Fibroblast of upper back skin (primary cell): ENCODE measurements at places on chromosomes 11 and 22.

GRCh38 chr11:132840191-132840590 lies 692.1 kb downstream of the OPCML start:
- DNase-seq, result no peak

DNA sequence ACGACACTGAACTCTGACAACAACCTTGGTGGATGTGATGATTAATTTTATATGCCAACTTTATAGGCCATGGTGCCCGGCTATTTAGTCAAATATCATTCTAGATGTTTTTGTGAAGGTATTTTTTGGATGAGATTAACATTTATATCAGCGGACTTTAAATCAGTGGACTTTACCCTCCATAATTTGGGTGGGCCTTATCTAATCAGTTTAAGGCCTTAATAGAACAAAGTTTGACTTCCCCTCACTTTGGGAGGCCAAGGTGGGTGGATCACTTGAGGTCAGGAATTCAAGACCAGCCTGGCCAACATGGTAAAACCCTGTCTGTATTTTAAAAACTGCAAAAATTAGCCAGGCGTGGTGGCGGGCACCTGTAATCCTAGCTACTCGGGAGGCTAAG lies 4.0 kb downstream of the PRCP start:
- DNase-seq, result no peak

DNA sequence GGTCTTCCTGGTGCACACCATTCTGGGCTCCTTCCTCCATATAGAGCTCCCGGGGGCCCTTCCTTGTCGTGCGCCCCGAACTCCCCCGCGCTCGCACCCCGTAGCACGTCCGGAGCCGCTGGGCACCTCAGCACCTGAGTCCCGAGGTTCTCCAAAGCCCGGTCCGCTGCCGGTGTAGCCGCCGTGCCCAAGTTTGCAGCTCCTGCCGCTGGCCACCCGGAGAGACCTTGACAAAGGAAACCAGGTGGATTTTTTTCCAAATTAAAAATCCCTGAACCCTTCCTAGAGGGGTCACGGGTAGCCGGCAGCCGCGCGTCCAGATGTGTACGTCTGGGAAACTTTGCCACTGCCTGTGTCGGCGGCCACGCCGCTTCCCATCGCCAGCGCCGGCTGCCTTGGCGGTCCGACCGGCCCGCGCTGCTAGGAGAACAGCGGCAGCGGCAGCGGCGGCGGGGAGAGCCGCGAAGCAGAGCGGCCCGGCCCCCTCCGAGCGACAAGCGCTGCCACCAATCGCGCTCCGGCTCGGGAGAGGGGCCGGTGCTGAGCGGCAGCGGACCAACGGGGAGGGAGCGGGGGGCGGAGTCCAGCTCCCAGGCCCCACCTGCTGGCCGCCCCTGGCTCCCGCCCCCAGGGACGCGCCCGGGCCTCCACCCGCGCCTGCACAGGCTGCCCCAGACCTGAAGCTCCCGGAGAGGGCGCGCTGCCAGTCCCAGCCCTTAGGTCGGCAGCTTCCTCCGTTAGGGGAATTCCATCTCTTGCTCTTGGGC lies at the start of gene GALNT18:
GALNT18 (minus strand) TSS at position 433 of the 767 bp plus-strand sequence.
- peak; percentile 90 for DNase-seq

DNA sequence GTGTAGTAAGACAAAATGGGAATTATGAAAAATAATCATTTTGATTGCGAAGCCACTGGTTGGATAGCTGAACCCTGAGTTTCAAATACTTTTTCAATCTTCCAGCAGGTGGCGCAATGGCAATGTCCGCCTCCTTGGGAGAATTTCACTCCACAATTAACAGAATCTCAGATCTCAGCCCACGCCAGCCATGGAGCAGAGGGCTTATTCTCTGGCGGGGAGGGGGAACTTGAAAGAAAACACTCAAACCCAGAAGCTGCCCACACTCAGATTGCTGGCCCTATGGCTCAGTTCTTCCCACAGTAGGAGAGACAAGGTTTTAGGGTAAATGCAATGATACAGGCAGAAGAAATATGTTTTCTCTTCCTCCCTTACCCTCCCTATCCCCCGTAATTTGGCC lies 38.7 kb upstream of the RCN1 start:
- DNase-seq, result peak; percentile 62

GRCh38 chr11:131504199-131504949 lies 134.0 kb downstream of the NTM start:
- DNase-seq, result peak; percentile 42

GRCh38 chr11:124670732-124671131 lies 2.8 kb downstream of the SIAE start:
- peak; percentile 21 for DNase-seq

- no peak for DNase-seq
Measured at GRCh38 chr11:19602891-19603290, 109.7 kb upstream of the NAV2 start.

DNA sequence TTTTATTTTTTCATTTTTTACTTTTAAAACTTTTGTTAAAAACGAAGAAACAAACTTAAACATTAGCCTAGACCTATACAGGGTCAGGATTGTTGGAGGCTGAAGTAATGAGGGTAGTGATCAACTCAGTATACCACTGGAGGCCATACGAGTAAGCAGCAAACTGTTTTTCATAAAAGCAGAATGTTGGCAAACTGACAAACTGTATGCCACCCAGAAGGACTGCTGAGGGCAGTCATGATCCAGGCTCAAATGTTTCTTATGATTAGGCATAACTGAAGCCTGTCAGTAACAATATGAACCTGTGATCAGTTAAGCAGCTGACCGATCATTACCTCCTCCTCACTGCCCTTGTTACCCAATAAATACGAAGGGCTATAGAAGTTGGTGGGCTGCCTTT lies 10.2 kb upstream of the SC5D start:
- DNase-seq, result no peak

- peak; percentile 24 for DNase-seq
Measured at GRCh38 chr11:116837231-116838091, at the start of gene APOA1. Gene APOA1 (minus strand): TSS chr11:116837622. CDS start chr11:116837387, 235 bp downstream.

GRCh38 chr11:37830529-37830928 lies 1232.5 kb upstream of the RAG2 start:
- DNase-seq, result no peak
